ENCODE measurements at places on chromosomes 13 and 19.

DNA sequence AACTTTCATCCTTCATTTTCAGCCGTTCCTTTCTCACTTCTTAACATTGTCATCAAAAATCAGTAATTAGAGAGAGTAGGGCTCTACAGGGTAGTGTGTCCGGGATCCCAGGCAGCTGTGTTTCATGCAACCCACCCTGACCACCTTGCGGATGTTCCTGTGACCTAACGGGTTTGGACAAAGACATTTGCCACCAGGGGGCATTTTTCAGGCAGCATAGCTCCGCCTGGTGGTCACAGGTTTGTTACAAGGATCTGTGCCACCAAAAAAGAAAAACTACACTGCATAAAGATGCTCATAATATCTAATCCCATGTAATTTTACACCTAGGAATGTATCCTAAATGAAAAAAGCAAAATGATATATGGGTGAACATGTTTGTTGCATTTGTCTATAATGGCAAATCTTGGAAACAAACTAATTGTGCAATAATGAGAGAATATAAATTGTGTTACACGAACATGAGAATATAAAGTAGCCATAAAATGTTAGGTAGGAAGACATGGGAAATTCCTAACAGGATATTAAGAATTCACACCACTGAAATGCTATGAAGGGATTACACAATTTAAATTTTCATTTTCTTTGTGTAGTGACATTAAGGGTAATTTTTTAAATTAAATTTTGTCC, 123.0 kb downstream of the SLC7A1 start:
- peak; percentile 76 for DNase-seq

- DNase-seq, result no peak
Observed at GRCh38 chr13:98787173-98787572, 34.7 kb upstream of the SLC15A1 start.

DNA sequence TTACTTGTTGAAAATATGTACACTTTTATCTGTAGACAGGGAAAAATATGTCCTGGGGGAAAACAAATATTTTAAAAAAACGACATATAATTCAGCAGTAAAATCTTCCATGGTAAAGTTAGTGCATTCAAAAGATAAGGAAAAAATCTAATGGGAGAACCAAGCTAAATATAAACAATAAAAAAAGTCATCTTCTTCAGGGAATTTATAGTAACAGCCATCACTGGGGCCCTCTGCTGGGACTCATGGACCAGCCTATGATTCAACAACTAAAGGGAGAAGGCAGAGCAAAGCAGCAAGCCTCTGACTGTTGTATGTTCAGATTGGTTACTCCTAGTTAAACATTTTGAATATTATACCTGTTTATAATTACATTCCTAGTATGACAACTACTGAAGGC, 93.0 kb downstream of the ITGBL1 start:
- no peak for DNase-seq

GRCh38 chr13:19634256-19634740, 839 bp downstream of the MPHOSPH8 start:
- no peak for DNase-seq

- no peak for DNase-seq
Observed at GRCh38 chr19:45564131-45564780, 20.3 kb downstream of the OPA3 start.

DNA sequence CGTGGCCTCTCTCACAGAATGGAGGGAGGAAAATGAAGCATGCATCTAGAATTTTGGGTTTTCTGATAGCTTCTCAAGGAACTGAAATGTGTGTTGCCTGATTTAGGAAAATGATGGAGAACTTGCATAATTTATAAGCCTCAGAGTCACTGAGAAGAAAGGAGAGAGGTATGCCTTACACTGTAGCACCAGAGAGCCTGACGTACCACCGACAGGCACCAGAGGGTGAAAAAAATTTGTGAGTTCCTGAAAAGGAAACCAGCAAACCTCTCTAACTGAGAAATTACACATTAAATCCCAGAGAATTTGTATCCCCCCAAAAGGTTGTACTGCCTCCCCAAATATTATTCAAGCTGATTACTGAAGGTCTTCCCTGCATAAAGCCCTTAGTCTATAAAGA, 915.3 kb upstream of the SLITRK6 start:
- DNase-seq, result no peak

DNA sequence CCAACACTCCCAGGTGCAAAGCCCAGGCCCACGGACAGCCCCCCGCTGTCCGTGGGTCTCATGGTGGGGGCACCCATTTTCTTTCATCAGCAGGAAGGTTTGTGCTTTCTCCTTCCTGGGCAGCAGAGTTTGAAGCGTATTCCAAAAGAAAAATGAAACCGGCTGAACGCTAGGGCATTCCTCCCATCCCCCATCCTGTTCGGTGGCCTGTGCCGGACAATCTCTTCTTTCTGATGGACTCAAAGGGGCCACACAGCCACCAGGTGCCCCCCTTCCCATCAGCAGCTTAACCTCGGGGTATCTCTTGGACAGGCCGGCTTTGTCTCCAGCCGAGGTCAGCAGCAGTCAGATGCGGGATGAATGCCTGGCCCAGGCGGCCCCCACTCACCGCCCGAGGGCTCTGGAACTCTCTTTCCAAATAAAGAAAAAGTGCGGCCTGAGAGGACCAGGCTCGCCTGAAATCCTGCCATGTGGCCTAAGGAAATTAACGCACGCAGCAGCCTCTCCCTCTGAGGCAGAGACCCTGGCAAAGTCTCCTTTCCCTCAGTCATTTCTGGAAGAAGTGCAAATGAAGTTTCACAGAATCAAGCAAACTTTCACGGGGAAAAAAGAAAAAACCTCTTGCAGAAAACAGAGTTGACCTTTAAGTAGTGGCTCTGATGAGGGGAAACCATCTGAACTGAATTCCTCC, 67.8 kb downstream of the RASA3 start:
- no peak for DNase-seq

GRCh38 chr13:87999240-87999700, 328.1 kb downstream of the SLITRK5 start:
- DNase-seq, result no peak

DNA sequence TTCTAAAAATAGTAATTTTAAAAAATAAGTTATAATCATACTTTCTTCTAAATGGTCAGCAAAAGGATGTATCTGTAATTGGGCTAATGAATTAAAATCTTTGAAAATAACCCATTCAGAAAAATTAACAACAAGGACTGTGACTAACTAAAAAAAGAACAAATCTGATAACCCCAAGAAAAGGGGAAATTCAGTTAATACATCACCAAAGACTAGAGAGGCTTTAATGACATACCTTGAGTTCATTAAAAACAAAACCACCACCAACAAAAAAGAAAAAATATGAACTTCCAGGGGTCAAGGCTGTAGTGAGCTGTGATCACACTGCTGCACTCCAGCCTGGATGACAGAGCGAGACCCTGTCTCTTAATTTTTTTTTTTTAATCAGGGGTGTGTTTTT, 121.8 kb downstream of the TBC1D4 start:
- DNase-seq, result no peak

DNA sequence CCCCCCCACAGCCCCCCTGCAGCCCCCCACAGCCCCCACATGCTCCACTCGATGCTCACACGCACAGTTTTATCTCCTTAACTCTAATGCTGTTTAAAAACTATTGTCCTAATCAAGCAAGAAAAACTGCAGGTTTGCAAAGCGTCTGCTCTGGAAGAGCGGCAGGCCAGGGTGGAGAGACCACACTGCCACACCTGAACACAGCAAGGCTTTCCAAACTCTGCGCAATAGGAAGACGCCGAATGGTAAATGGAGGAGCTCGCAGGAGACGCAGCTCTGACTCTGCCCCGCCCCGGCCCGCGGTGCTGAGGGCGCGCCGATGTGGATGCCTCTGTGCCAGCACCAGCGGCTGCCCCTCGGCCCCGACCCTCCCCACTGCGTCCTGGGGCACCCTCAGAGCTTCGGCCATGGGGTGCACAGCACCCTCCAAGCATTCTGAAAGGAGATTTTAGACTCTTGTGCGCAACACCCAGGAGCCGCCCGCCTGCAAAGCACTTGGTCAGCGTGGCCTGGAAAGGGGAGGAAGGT, 32.4 kb downstream of the RASA3 start:
- no peak for DNase-seq
